ENCODE measurements at places on chromosomes 6 and 20. TPM values are rescaled to one million over a fixed set of nuclear protein-coding genes. Genes with fewer than 3 reads are reported as not detected.
A peak's percentile ranks its signal among the peaks of the same experiment; 100 is the strongest.

- peak; percentile 26 for DNase-seq
Observed at GRCh38 chr6:109165392-109165974, 70.2 kb downstream of the CEP57L1 start.

The TPMT gene
- total RNA-seq: 15.1 TPM

DNA sequence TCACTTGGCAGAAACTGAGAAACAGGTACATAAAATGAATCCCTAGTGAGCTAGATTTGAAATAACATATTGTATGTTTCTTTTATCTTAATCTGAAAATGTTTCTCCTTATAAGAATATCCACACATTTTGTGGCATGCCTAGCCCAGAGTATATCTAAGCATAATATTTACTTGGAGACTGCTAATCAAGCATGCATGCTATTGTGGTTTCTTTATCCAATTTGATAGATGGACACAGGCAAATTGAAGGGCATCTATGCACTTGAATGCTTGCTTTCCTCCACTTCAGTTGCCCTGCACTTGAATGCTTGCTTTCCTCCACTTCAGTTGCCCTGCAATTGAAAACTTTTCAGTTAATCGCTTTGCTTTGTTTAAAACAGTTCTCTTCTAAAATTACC, 729.8 kb downstream of the TBC1D32 start:
- DNase-seq: no peak

DNA sequence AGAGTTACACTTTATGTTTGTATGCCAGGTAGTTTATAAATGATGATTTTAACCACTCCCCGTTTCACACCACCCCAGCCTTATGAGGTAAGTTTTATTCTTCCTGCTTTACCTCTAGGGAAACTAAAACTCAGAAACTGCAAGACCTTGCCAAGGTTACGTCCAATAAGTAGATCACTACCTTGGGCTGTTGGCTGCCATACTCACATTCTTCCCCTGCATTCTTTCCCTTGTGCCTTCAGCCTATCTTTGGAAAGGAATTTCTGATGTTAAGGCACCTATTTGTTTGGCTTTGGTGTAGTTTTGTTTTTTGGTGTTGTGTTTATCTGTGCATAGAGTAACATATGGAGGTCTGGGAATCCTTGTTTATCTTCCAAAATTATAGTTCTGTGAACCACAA, 122.1 kb downstream of the UST start:
- no peak for DNase-seq

All from adrenal gland (tissue), 19 donors.